ENCODE measurements at places on chromosomes 16 and 17.

DNA sequence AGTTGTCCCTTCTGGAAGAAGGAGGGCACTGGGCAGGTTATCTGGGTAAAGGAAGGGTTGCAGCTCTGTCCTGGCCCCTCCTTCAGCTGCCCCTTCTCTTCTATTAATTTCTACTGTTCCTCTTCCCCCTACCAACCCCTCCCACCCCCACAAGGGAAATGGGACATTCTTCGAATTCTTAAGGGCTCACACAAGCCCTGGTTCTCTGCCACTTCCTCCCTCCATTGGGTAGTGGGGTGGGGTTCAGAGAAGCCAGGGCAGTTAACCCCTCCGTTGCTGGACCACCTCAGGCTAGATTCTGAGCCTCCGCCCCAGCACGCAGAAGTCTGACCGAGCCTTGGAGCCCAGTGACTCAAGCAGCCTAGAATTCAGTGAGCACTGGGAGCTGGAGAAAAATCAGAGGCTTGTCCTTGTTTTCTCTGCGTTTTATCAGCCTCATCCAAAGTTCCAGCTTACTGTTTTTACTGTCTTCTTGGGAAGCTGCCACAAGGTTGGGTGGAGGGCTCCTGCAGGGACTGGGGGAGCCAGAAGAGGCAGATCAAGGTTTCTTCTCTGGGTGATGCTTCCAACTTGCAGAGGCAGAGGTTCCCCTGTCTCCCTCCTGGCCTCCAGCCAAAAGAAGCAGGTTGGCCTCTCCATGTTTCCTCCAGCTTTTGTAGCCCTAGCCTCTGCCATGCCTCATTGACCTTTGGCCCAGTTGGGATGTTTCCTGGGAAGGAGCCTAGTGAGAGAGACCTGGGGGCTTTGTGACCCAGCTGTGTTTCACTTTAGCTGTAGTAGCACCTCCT lies 10.2 kb downstream of the LASP1 start:
- no peak for DNase-seq

- DNase-seq = no peak
These were observed 2.7 kb downstream of the UTP18 start for GRCh38 chr17:51263006-51263405.

GRCh38 chr16:27982184-27982583 lies 81.3 kb downstream of the GSG1L start:
- DNase-seq = no peak

GRCh38 chr17:34769049-34769448 lies 189.7 kb downstream of the TMEM132E start:
- DNase-seq = no peak

GRCh38 chr16:67087803-67088202 lies 21.9 kb upstream of the PHAF1 start:
- no peak for DNase-seq

- DNase-seq = no peak
These were observed 72.3 kb upstream of the CCL1 start for GRCh38 chr17:34435182-34435928.

DNA sequence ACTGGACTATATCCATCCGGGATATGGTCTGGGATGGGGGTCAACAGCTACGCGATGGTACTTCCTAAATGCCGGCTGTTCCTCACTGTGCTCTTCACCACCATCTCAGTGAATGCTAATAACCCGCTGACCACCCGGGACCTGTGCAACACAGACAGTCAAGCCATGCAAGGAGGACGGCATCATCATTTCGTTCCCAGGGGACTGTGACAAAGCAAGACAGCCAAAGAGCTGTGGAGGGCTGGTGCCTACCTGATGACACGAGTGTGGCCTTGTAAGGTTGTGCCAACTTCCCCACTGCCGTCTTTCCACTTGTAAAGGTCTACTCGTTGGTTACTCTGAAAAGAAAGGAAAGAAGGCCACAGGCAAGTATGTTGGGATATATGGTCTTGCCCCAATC lies 33.7 kb downstream of the WDR59 start:
- no peak for DNase-seq

DNA sequence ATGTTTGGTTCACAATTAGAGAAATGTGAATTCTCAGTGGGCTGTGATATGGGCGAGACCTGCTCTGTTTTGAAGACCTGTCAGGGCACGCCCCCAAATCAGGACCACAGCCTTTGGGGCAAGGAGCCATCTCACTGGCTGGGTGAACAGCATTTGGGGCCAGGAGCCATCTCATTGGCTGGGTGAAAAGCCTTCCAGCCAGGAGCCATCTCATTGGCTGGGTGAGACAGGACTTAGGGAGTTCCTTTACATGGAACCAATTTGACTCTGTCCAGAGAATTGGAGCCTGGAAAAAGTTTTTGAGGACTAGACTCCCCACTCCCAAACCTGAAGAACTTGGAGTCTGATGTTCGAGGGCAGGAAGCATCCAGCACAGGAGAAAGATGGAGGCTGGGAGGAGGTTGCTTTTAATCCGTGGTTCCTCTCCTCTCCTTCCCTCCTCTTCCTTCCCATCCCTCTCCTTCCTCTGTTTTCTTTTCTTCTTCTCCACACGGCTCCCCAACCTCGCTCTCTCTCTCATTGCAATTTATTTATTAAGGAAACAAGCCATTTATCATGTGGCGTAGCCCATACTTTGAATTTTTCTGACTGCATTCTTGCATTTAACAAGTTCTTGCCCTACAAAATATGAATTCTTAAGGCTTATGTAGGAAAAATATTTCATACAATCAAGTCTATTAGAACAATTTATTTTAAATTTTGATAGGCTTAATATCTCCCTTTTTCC lies 19.7 kb downstream of the FOXL1 start:
- no peak for DNase-seq

DNA sequence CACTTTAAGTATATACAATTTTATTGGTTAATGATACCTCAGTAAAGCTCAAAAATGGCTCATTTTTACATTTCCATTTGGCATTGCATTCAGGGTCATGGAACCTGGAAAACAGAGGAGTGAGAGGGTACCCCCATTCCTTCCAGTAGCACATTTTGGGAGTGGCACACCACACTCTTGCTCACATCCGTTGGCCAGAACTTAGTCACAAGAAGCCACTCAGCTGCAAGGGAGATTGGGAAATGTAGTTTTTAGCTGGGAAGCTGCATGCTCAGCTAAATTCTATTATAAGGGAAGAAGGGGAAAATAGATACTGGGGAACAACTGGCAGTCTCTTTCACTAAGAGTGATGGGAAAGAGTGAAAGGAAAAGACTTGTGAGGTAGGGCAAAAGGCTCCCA lies 102.5 kb upstream of the TMEM97 start:
- DNase-seq = no peak

GRCh38 chr17:19724501-19725420 lies 8.4 kb upstream of the SLC47A2 start:
- DNase-seq = peak; percentile 19

- no peak for DNase-seq
These were observed 67.8 kb upstream of the FA2H start for GRCh38 chr16:74842413-74842812.

DNA sequence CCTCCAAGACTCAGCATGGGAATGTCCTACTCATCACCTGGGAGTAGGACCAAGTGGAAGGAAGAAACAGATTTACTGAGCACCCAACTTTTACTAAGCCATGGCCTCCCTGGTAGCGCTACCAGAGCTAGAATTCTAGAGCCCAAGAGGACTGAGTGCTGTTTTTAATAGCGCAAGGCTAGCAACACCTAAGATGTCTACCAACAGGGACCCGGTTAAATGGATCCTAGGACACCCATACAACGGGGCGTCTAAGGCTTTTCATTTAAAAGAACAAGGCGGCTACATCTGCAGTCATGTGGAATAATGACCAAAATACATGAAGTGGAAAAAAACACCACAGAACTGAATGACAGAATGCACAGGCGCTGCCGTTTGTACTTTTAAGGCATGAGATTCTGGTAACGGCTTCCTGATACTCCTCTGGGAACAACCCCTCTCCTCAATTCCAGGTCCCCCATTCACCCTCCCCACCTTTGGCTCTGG lies 5.1 kb downstream of the GGA2 start:
- DNase-seq = no peak

GRCh38 chr16:23334457-23334853 lies 32.4 kb downstream of the SCNN1B start:
- no peak for DNase-seq

DNA sequence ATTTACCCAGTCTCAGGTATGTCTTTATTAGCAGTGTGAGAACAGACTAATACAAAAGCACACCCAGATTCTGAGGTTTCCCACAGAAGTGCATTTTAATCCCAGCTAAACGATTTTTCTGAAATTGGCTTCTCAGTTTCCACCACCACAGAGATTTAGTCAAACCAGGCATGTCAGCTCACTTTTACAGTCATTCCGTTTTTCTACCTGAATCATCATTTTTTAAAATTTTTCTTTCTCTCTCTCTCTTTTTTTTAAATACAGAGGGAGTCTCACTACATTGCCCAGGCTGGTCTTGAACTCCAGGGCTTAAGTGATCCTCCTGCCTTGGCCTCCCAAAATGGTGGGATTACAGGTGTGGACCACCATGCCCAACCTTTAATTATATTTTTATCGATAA lies 389.1 kb downstream of the HAPSTR1 start:
- DNase-seq = no peak

- no peak for DNase-seq
These were observed 22.2 kb upstream of the CDH15 start for GRCh38 chr16:89149386-89149785.
